ENCODE measurements at places on chromosomes 4 and X.

DNA sequence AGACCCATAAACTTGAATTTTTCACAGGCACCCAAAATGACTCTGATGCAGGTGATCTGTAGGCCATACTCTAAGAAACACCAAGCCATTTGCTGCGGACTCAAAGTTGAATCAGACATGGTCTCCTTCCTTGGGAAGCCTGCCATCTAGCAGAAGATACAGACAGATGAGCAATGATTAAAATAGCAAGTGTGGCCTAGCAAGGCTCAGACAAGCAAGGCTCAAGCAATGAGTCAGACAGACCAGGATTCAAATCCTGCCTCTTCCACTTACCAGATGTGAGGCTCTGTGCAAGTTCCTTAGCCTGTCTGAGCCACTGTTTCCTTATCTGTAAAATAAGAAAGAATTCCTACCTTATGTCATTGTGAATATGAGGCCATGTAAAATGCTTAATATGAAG, 2.3 kb downstream of the CCDC149 start:
- no peak for DNase-seq

DNA sequence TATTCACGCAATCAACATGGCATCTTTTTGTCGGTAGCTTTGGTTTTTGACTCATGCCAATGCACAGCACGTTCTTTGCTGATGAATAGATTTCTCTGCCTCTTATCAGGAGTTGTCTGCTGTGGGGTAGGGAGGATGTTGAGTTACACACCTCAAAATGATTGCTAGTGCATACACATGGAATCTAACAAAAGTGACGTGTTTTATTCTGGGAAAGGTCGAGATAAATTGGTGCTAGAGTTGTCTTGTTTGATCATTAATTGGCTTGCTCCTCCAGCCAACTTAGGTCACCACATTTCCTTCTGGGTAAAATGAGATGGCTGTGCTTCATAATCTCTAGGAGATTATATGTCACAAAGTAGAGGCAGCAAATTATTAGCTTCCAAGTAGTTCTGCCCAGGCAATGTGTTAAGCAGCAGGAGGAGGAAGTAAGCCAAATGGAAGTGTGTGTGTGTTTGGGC, 3.9 kb downstream of the RAB9A start:
- no peak for DNase-seq

DNA sequence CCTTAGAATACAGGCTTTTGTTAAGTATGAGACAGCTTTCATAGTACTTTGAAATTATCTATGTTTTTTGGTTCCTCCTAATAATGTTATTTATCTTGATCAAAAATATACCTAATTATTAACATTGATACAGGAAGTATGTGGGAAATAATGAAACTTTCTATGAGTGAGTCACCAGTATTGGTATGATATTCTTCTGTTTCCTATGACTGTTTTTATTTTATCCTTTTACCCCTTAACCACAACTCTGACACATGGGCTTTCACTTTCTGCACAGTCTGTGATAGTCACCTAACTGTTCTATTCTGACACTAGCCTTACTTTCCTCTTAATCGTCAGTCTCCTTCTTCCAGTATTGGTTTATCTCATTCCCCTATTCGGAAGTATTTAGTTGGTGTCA, 4.7 kb downstream of the THAP9 start:
- no peak for DNase-seq

GRCh38 chr4:65287071-65287470, 383.2 kb downstream of the EPHA5 start:
- no peak for DNase-seq

- peak; percentile 84 for DNase-seq
Measured at GRCh38 chrX:40140706-40141499, 43.1 kb upstream of the BCOR start.

- no peak for DNase-seq
Measured at GRCh38 chr4:107619066-107619465, 101.0 kb downstream of the PAPSS1 start.

DNA sequence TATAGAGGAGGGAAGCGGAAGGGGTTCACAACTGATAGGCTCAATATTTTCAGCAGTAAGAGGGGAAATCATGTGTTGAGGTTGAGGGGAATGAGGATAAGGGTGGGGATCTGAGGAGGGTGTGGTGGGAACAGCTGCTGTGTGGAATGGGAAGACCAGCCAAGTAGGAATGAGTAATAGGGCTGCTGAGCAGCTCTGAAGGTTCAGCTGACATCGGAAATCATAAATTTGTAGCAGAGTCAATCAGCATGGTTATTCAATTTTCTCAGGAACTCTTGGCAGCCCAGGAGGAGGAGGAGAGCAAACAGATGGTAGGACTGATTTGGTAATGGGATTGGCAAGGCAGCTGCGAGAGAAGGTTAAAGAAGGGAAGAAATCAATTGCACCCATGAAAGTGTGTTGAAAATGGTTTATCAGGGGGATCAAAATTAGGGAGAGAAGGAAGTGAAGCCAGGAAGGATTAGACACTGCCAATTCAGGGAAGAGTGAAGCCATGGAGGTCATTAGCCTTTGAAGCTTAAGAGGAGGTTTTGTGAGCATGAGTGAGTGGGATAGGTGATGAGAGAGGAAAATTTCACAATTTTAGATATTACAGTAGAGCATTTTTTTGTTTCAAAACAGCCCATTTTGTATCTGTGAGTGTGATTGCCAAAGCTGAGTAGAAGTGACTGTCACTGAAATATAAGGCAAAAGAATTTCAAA, 82.6 kb downstream of the PCDH7 start:
- DNase-seq = no peak

DNA sequence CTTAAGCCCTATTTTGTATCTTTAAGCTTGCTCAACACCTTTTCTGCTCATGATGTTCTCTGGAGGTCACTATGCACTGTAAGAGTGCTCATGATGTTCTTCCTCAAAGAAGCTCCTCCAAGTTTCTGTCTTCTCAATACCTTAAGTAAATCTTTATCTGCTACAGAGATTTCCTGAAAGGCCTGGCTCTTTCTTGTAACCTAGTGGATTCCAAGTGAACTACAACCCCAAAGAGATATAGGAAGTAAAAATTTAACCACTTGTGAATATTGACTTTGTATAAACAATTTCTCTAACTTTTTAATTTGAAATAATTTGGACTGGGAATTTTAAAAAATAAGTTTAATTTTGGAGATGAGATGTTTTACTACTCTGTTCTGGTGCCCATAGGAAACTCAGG, 39.3 kb upstream of the XK start:
- no peak for DNase-seq

- DNase-seq = no peak
Measured at GRCh38 chr4:140718241-140718952, 37.8 kb downstream of the TBC1D9 start.

GRCh38 chr4:142563682-142564291, 282.3 kb downstream of the INPP4B start:
- no peak for DNase-seq

GRCh38 chr4:105633241-105633640, 75.2 kb downstream of the INTS12 start:
- DNase-seq = no peak

GRCh38 chrX:97854086-97854485, 970.4 kb downstream of the RPA4 start:
- DNase-seq = no peak

GRCh38 chr4:170025523-170026252, 507 bp downstream of the MFAP3L start:
- DNase-seq = no peak

DNA sequence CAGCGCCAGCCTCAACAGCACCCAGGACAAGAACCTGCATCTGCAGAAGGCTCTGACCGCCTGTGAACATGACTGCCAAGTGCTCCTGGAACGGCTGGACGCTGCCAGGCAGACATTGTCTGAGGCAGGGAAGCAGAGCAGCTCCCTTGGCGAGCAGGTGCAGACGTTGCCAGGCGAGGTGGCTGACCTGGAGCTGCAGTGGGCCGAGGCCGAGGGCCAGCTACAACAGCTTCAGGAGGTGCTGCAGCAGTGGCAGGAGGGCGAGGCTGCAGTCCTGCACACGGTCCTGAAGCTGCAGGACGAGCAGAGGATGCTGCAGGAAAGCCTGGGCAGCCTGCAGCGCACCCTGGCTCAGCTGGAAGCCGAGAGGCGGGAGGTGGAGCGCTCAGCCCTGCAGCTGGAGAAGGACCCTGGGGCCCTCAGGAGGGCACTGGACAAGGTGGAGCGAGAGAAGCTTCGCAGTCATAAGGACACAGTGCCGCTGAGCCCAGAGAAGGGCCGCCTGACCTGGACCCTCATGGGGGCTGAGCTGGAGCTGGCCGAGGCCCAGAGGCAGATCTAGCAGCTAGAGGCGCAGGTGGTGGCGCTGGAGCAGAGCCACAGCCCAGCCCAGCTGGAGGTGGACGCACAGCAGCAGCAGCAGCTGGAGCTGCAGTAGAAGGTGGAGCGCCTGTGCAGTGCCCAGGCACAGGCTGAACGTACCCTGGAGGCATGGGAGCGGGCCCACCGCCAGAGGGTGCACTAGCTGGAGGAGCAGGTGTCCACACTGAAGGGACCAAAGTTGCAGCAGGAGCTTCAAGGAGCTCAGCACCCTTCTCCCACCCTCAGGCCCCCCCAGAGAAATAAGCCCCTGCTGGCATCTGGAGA, 16.4 kb downstream of the SMIM10L2A start:
- peak; percentile 65 for DNase-seq

DNA sequence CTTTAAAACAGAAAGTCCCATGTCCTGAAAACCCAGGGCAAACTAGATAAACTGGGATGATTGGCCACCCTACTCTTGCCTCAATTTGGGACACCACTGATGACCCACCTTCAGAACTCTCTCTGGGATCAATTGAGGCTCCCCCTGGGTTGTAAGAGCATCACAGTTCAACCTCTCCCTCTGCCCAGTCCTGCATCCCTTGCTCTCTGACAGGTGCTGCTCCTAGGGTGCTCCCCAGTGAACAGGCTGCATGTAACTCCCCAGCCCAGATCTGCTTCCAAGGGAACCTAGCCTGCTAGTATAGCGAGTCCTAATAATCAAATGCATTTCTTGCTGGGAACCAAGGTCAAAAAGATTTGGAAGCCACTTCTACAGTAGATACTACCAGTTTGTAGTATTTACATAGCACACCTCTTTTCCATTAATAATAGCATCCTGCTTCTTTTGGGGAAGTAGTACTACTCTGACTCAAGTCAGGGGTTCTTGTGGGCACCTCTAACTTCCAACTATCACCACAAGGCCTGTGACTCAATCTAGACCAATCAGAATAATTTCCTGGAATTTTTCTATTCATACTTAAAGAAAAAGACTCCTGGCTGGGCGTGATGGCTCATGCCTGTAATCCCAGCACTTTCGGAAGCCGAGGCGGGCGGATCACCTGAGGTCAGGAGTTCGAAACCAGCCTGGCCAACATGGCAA, 42.1 kb upstream of the SPINK2 start:
- DNase-seq = no peak

DNA sequence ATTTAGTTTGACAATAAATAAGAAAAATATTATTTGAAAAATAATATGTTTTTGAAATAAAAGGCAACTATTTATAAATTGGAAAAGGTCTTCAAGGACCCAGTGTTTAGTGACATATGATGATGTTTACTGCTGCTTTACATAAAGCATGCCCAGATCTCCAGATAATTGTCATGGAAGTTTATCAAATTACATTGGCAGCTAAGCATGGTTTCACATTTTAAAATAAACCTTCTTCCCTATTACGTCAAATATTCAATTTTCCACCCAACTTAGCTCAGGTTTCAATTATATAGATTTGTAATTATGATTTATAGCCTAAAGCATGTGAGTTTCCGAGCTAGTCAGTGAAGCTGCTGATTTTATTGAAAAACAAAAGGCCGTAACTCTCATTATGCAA, 417.2 kb downstream of the CFAP47 start:
- no peak for DNase-seq

DNA sequence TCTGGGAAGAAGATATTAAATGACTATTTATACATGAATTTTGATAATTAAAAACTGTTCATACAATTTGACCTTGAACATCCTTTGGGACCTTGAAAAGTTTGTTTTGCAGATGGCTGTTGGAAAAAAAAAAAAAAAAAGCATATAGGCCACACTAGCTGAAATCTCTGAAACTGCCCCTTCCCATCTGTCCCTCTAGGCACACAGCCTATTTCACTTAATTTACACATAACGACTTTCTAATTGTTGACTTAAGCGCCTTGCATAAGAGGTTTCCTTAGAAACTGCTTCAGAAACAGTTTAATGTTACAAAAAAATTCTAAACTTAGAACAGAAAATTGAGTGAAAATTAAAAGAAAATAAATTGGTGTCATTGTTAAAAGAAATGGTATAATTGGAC, 131.0 kb downstream of the COX18 start:
- no peak for DNase-seq

DNA sequence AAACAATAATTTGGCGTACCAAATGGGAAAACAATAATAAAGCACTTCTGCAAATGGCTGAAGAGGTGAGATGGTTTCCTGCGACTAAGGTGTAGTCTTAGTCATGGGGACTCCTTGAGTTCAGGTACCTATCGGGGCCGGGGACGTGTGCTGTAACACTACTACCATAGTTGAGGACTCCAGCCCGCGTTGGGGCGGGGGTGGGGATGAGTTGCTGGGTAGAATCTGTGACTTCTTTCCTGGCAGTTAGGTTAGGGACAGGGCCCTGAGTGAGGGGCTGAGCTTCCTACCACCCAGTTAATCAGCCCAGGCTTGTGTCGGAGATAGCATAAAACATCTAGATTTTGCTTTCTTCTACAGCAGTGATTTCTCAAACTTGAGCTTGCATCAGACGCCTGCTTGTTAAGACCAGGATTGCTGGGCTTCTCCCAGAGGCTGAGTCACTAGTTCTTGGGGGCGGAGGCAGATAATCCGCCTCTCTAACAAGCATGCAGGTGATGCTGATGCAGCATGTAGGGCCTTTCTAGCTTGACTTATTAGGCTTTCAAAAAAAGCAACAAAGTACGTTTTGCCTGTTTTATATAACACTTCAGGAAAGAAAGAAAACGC, 30.2 kb downstream of the RBBP7 start:
- DNase-seq = no peak

- DNase-seq = no peak
Measured at GRCh38 chr4:159382856-159383561, 280.1 kb downstream of the RAPGEF2 start.

GRCh38 chr4:70504733-70505132, 13.6 kb upstream of the AMTN start:
- no peak for DNase-seq

DNA sequence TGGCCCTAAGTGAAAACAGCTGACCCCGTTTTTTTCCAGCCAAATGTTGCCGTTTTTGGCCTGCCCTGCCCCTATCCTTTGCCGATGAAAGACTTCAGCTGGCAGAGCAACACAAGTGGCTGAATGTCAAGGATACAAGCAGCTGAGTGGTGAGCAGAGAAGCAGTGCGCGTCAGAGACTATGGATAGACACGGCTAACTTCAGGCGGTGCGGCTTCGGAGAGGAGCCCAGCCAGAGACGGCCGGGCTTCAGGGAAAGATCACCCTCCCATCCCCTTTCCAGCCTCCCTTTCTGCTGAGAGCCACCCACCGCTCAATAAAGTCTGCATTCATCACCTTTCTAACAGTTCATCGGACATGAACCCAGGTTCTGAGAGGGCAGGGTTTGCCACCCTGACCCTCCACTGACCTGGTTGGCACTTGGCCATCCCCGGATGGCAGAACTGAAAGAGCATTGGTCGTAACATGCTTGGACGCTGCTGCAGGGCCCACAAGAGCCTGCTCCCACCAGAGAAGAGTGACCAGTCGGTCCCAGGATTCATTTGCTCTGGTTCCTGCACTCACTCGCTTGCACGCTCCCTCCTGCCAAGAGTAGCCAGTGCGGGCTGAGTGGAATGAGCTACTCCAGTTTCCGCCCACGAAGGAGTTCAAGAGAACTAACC, 125.8 kb downstream of the PPEF1 start:
- DNase-seq = no peak
